CD4-positive, alpha-beta T cell treated with Interleukin-21 for 1 hour (primary cell): ENCODE measurements at places on chromosomes 7 and 10.

GRCh38 chr10:124279882-124280281 is 138.8 kb downstream of the OAT start:
- DNase-seq = no peak

DNA sequence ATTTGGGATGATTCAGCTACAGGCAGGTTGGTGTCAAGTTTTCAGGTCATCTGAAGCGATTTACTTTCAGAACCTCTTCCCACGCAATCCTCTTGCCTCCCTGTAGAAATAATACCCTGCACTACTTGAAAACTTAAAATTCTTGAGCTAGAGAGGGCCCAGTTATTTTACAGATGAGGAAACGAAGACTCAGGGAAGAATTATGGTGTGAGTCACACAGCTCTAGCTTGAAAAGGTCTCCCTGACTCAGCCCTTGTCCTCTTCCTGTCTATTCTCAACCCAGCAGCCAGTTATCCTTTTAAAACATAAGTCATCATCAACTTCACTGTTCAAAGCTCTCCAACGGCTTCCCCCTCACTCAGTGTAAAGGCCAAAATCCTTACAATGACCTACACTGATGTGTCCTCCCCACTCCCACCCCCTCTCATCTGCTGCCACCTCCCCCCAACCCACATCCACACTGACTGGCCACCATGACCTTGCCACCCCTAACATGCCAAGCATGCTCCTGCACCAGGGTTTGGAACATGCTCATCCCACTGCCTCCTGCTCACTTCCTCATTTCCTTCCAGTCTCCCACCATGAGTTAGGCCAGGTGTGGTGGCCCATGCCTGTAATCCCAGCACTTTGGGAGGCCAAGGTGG is 3.4 kb downstream of the DNMBP start:
- no peak for DNase-seq

- no peak for DNase-seq
Measured at GRCh38 chr10:114943000-114943399, 5.0 kb downstream of the TRUB1 start.

GRCh38 chr10:116465546-116465945 is 37.9 kb downstream of the PNLIPRP3 start:
- no peak for DNase-seq

DNA sequence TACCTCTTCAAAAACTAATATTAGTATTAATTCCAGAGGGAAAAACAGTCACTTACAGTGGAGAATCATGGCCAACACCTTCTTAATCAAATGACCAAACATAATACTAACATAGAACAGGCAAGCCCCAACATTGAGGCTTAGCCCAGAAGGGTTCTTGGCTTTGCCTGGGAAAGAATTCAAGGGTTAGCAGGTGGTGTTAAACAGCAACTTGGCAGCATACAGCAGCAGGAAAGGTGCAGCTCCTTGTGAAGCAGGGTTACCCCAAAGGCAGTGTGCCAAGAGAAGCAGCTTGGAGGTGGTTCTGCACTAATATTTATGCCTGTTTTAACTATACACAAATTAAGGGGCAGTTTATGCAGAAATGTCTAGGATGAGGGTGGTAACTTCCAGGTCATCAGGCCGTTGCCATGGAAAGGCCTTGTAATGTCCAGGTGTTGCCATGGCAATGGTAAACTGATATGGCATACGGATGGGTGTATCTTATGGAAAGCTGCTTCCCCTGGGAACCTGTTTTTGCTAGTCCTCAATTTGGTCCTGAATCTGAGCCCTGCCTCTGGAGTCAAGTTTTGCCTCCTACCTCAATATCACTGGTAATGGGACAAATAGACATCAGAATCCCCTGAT is 27.2 kb upstream of the BEND7 start:
- DNase-seq = no peak

GRCh38 chr7:72170475-72170874 is 241.7 kb downstream of the CALN1 start:
- DNase-seq = no peak

- peak; percentile 62 for DNase-seq
Measured at GRCh38 chr7:51162724-51163329, 153.8 kb downstream of the COBL start.

DNA sequence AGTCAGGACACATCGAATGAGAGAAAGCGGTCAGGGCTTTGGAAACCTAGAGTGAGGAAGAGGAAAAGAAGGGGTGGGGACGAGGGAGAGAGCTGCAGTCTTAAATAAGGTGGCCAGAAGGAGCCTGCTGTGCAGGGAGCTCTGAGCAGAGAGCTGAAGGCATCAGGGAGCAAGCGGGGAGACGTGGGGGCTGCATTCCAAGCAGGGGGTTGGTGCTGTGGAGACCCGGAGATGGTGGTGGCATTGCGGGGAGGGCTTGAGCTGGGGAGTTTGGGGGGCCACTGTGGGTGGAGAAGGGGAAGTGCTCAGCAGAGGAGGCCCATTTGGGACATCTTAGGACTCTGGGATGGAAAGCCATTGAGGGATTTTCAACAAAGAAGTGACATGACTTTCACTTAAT is 38.7 kb upstream of the ZNF32 start:
- no peak for DNase-seq

GRCh38 chr7:87850836-87851593 is 25.1 kb downstream of the SLC25A40 start:
- no peak for DNase-seq

DNA sequence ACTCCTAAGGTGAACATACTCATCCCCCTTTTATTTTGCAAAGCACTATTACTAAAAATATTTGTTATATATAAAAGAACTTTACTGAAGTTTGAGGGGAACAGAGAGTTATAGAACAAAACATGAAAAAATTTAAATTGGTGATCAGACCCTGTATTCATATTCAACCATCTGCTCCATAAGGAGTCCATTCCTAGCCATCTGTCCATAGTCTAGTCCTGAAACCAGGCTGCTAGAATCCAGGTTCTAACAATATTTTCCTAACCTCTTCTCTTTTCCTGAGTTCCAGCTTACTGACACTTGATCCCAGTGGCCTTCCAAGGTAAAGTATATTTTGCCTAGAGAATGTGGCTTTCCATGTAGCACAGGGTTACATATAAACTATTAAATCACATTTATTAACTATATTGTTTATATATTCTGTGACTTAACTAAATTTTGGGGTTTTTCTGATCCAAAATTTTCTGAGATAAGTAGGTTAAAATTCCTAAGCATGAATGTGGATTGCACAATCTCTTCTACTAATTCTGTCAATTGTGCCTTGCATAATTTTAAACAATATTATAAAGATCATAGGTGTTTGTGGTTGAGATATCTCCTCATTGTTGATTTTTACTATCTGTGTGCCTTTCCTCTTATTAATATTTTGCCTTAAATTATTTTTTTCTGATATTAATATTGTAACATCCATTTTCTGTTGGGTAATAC is 137.6 kb upstream of the MAGI2 start:
- no peak for DNase-seq

GRCh38 chr7:131164025-131164925 is 163.4 kb upstream of the MKLN1 start:
- DNase-seq = no peak

- DNase-seq = no peak
Measured at GRCh38 chr10:80253266-80253962, 36.0 kb downstream of the MAT1A start.

GRCh38 chr7:81882086-81882485 is 112.2 kb upstream of the HGF start:
- DNase-seq = no peak

DNA sequence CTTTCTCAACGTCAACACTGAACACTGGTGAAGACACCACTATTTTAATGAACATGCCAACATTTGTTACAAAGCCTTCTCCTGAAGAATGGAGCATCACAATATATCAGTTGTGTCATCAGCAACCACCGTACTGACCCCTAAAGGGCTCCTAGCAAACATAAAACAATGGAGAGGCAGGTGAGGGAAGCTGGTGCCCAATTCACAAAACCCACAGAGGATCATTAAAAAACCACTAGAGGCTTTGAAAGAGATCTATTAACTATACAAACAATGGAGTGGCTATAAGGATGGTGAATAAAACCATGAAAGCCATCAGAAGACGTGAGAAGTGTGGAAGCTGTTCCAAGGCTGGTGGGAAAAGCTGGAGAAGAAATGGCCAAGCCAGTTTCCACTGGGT is 150.8 kb downstream of the FAM107B start:
- DNase-seq = no peak
